ENCODE measurements at places on chromosomes 11 and 22. TPM values are rescaled to one million over a fixed set of nuclear protein-coding genes. Genes with fewer than 3 reads are reported as not detected.

HOATZ gene
- not detected for total RNA-seq

DNA sequence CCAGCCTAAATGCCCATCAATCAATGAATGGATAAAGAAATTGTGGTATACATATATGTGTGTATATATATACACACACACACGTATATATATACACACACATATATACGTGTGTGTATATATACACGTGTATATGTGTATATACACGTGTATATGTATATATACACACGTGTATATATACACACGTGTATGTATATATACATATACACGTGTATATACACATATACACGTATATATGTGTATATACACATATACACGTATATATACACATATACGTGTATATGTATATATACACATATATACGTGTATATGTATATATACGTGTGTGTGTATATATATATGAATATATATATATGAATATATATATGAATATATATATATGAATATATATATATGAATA, 54.1 kb downstream of the C2CD3 start:
- DNase-seq = no peak

GGTLC2 gene
- total RNA-seq = not detected

EML3 gene
- total RNA-seq = 66.1 TPM

CARD18 gene
- total RNA-seq = not detected

CHADL gene
- total RNA-seq = 5.4 TPM

TRIM22 gene
- total RNA-seq = 43.9 TPM

RBM14 gene
- 84.5 TPM for total RNA-seq

GRCh38 chr11:120029321-120029720, 108.6 kb downstream of the TRIM29 start:
- DNase-seq = no peak

DNA sequence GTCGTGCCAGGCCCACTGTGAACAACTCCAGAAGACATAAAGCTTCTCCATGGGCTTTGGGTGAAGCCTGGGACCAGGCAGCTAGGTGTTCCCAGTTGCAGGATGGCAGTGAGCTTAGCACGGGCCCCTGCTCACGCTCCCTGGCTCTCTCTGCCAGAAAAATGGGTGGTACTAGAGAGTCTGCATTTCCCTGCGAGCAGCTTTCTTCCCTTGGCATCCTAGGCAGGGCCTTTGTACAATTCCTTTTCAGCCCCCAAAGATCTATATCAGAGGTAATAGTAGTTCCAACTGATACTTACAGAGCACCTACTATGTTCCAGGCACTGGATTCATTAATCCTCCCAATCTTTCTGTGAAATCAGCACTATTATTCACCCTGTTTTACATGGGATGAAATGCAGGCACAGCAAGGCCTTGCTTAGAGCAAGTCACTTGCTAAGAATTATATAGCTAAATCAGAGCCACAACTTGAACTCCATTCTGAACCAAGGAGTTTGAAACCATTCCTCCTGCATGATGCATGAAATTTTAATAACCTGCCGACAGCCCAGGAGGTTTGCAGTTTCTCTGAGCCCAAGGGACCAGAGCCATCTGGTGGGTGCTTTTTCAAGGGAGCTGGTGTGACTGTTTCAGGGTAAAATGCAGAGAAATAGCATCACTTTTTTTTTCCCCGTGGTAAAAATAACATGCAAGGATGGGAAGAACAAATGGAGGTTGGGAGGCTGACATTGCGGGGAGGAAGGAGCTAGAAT, 22.7 kb downstream of the NAV2 start:
- DNase-seq = no peak

AP5B1 gene
- total RNA-seq = 22.2 TPM

- no peak for DNase-seq
Measured at GRCh38 chr11:16935518-16936302, 78.5 kb downstream of the PLEKHA7 start.

MMP11 gene
- 4.4 TPM for total RNA-seq

DNA sequence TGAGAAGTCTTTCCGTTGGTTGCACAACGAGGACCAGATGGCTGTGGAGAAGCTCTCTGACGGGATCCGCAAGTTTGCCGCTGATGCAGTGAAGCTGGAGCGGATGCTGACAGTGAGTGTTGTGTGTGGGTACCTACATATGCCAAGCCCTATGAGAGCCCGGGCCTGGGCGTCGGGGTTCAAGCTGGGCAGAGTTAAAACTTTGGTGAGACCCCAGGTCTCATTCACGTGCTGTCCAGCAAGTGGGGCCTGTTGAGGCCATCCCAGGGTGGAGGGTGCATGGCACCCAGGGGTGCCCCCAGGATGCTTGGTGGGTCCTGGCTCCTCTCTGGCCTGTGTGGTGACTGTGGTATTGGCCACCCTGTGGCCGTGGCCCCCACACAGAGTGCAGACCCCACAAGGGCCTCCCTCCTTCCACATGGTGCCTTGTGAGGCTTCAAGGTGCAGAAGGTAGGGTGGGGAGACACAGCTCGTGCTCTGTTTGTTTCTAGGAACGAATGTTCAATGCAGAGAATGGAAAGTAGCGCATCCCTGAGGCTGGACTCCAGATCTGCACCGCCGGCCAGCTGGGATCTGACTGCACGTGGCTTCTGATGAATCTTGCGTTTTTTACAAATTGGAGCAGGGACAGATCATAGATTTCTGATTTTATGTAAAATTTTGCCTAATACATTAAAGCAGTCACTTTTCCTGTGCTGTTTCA, 12.8 kb downstream of the GATD1 start:
- no peak for DNase-seq

GRCh38 chr11:57982776-57983175, 40.9 kb upstream of the OR9Q1 start:
- no peak for DNase-seq

GRCh38 chr22:22835242-22835641, 52.4 kb upstream of the IGLL5 start:
- DNase-seq = no peak

DNA sequence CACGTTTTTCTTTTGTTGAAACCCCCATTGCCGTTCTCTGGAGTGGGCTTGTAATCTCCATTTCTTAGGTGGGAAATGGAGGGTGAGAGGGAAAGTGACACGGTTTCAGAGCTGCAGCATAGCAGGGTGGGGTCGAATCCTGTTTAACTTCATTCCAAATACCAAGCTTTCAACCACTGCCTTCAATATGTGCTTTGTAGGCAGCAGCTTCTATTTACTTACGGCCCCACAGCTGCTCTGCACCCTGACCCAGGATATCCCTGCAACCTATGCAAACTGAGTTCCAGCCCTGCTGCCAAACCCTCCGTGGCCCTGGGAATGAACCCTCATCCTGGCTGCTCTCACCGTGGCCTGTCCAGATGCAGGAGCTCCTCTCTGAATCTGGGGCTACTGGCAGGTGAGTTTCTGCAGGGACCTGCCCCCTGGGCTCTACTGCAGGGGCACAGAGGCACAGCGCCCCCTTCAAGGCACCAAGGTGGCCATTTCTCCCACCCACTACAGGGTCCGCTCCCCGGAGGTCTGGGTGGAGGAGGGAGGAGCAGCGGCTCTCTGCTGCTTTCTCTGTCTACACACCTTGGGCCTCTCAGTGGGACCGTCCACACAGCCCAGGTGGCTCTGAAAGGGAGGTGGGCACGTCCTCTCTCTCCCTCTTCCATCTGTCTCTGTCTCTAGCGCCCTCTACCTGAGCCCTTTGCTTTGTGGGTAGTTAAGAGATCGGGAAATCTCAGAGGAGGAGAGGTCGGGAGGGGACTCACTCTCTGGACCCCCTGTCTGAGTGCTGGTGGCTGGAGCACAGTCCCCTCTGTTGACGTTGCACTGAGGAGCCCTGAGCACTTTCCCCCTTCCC, 279.1 kb downstream of the BRD1 start:
- no peak for DNase-seq

DNA sequence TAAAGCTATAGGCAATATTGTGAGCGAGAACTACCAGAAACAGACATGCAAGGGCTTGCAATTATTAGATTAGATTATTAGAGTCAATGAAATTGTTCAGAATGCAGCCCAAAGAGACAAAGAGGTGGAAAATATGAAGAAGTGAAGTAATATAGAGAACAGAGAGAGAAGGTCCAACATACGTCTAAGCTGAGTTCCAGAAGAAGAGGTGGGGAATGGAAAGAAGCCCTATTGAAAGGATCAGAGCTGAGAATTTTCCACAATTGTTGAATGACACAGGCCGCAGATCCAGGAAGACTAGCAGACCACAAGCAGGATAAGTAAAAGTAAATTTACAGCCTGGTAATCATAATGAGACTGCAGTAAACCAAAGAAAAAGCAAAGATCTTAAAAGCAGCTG, 93.2 kb downstream of the EXT2 start:
- no peak for DNase-seq

GRAMD1B gene
- total RNA-seq = 118 TPM

DNA sequence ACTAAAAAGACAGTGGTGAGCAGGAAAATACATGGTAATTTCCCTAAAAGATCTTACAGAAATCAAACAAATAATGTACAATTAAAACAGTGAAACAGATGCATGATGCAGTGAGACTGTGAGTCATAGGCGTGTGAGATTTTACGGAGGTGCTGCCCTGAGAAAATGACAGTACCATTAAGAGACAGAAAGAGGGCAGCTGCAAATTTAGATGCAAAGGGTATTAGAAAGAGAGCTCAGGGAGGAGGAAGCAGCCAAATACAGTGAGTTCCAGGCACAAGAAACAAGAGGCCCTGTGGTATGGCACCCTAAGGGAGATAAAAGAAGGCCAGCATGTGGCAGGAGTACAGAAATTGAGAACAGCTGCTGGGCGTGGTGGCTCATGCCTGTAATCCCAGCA, 88.5 kb upstream of the FIBIN start:
- DNase-seq = no peak

GRCh38 chr22:38868886-38869381, 3.1 kb downstream of the CBX6 start:
- peak; percentile 77 for DNase-seq

GRCh38 chr11:113840932-113841664, 34.3 kb downstream of the USP28 start:
- DNase-seq = no peak

DNA sequence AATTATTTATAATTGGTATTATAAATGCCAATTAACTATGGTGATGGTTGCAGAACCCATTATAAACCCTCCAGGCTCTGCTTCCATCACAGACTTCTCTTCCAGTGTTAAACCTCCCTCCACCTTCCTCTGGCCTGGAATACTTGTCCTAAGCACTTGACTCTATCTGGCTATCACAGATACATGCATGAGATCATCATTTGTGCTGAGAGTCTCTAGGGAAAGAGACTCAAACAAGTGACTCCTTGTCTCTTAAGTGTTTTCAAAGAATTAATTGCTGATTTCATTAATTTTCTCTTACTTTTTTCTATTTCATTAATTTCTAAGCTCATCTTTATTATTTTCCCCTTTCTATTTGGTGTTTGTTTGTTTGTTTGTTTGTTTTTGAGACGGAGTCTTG, 29.1 kb downstream of the RTL6 start:
- no peak for DNase-seq

GRCh38 chr11:108562746-108563581, 30.6 kb downstream of the EXPH5 start:
- no peak for DNase-seq

- no peak for DNase-seq
Measured at GRCh38 chr11:81772166-81772565, 961.5 kb downstream of the FAM181B start.

GRCh38 chr22:23176645-23177027, 3.7 kb upstream of the BCR start:
- DNase-seq = no peak

RIC3 gene
- total RNA-seq = 23.8 TPM

DNA sequence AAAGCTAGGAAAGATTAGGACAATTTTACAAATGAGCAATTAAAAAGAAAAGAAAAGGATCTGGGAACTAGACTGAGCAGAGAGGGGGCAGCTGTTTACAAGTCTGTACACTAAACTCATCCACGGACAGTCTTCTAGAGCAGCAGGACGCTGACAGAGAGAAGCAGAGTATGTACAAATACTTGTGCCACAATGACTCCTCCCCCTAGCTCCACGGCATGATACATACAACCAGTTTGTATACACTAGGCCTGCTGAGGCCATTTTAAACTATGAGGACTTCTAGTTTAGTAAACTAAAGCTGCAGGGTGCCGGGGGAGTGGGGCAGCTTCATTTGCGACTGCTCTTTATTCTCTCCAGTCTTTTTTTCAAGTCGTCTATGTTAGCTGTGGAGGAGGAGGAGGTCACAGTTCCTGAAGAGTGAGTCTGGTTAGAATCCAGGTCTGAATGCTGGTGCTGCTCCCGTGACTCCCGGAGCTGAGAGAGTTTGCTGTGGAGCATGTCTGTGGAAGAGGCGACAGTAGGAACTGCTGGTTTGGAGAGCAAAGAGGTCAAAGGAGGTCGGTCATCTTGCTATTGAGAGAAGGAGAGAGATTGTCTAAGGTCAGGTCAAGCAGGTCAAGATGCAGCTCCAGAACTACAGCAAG, 24.8 kb downstream of the F2 start:
- DNase-seq = no peak

GRCh38 chr11:12846786-12847615, 162.1 kb upstream of the RASSF10 start:
- DNase-seq = no peak

GRCh38 chr22:31215018-31215535, 3.0 kb downstream of the LIMK2 start:
- no peak for DNase-seq

GRCh38 chr11:67033661-67034166, 10.8 kb downstream of the SYT12 start:
- DNase-seq = no peak

GRCh38 chr11:85673393-85673792, 8.5 kb upstream of the CREBZF start:
- DNase-seq = no peak

TMEM25 gene
- total RNA-seq = 41.5 TPM

GRCh38 chr11:34302046-34302921, 55.5 kb downstream of the ABTB2 start:
- no peak for DNase-seq

DNA sequence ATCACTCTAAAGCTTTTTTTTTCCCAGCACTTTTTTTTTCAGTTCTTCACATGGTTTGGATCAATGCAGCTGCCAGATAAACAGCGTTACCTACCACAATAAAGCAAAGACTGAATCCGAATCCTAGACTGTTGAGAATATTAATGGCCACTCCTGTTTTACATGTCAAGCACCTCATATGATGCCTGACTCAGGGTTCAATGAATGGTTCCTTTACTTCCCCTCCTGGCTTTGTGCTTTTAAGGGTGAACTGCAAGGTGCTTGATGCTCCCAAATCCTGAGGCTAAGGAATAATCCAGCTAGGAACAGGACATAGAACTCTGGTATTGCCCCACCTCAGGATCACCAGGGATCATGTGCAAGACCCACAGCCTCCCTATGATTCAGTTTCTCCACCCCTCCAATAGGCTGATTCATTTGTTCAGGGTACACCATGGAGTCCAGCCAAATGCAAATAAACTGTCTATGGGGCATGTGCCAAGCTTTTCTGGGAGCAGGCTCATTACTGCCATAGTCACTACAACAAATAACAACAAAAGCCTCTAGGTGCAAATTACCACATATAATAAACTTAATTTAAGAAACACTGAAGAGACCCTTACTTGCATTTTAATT, 104.3 kb downstream of the GAB2 start:
- DNase-seq = peak; percentile 16

SHISA8 gene
- 1.4 TPM for total RNA-seq

DNA sequence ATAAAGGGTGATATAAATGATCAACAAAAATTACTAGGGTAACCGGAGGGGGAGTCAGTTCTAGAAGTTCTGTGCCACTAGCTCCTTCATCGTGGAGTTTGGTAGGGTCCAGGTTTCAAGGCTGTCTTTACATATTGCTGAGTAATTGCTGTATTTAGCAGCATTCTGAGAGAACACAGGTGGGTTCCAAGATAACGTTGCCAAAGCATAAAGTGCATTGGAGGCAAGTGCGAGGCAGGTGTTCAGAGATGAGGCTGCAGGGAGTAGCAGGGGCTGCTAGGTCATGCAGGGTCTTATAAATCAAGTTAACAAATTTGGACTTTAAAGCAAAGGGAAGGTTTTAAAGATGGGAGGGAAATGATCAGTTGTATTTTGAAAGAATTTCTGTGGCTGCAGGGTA, 17.8 kb downstream of the SGSM3 start:
- no peak for DNase-seq

Measured in mucosa of gallbladder (tissue), 1 donor.